Metanephros (tissue), 2 donors: ENCODE measurements at places on chromosomes 7 and 10. TPM values are rescaled to one million over a fixed set of nuclear protein-coding genes. Genes with fewer than 3 reads are reported as not detected.

Gene PSMG3
- total RNA-seq, result 22.7 TPM

Gene FBXL15
- total RNA-seq, result 14.8 TPM

Gene LRGUK
- 4.7 TPM for total RNA-seq

Gene HOXA1
- total RNA-seq, result 1.7 TPM

Gene GNAT3
- total RNA-seq, result not detected

Gene FEZF1
- total RNA-seq, result not detected

Gene LRRC17
- total RNA-seq, result 41.7 TPM

Gene ODAD2
- total RNA-seq, result 0.35 TPM

Gene STEAP1
- 3.6 TPM for total RNA-seq

Gene FGFBP3
- 1.3 TPM for total RNA-seq

Gene PNLIPRP2
- total RNA-seq, result not detected

Gene SMURF1
- total RNA-seq, result 17.8 TPM

Gene CCZ1B
- total RNA-seq, result 54.7 TPM

Gene TAS2R38
- not detected for total RNA-seq

Gene RBP3
- total RNA-seq, result not detected

Gene PLAC9
- 20.4 TPM for total RNA-seq

Gene GBF1
- total RNA-seq, result 41.2 TPM

Gene SPDYE6
- not detected for total RNA-seq

Gene OPN1SW
- not detected for total RNA-seq

Gene SLIT1
- total RNA-seq, result 3.3 TPM

Gene ACSL5
- total RNA-seq, result 7.0 TPM

Gene CYP2C8
- 1.1 TPM for total RNA-seq

Gene ZNF25
- 13.0 TPM for total RNA-seq

Gene ATXN7L1
- total RNA-seq, result 14.7 TPM

Gene SLC16A9
- total RNA-seq, result 15.4 TPM

Gene FAM24B
- 5.8 TPM for total RNA-seq

Gene HOXA3
- 77.4 TPM for total RNA-seq

Gene EN2
- total RNA-seq, result not detected

Gene MYH16
- 0.06 TPM for total RNA-seq

Gene TCAF2
- 2.3 TPM for total RNA-seq

Gene SPDYE1
- not detected for total RNA-seq

Gene PPP2R2D
- 56.1 TPM for total RNA-seq
